ENCODE measurements at places on chromosomes 2 and 18.

DNA sequence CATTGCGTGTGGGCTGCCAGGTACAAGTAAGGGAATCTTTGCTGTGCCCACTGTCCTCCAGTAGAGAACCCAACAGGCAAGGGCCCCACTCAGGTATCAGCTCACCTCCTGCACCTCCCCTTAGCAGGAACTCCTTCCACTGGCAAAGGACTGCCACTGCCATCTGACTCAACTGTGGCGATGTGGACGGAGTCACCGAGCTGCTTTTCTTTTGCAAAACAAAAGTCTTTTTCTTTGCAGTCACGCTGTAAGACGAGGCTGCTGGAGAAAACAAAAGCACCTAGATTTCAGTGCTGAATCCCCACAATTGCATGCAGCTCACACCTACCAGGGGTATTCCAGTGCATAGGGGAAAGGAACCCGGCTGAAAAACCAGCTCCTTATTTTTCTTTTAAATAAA is 7.9 kb downstream of the MTERF4 start:
- DNase-seq = no peak

DNA sequence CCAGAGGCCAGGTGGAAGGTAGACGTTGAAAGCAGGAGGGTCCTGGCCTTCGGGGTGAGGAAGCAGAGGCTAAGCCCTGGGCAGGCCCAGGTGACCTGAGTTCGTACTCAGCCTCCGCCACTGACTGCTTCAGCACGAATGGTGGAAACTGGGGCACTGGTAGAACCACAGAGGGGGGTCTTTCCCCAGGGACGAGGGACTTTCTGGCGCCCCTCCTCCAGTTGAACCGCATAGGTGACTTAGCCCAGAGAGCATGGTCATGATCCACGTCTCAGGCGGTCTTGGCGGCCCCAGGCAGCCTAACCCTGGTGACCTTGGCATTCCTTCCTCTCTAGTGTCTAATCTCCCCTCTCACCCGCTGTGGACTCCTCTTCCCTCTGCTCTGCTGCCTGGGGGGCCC is 30.2 kb downstream of the INHBB start:
- no peak for DNase-seq

DNA sequence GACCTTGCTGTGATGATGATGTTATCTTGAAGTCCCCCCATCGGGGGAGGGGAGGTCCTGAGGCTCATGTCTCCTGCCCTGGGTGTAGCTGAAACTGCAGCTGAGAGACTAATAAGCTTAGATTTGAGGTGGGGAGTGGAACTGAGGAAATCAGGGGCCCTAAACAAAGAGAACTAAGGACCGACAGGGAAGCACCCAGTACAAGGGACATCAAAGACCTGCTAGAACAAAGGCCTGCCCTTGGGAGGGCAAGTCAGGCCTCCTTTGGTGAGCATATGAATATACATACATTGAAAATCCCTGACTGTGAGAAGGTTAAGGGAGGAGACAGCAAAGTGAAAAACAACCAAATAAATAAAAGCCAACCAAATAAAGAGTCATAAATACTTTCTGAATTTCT is 1132.5 kb upstream of the CELF4 start:
- DNase-seq = no peak

DNA sequence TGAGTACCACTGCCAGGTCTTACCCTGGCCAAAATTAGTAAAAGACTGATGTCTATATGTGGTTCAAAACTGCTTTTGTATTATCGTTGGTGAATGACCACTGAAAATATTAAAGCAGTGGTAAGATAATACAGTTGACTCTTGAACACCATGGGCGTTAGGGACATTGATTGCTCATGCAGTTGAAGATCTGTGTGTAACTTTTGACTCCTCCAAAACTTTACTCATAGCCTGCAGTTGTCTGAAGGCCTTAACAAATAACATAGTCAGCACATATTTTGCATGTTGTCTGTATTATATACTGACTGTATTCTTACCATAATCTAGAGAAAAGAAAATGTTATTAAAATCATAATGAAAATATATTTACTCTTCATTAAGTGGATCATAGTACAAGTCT is 5.8 kb upstream of the ANKRD12 start:
- no peak for DNase-seq

- DNase-seq = no peak
Observed at GRCh38 chr2:8324901-8325300, 357.0 kb upstream of the ID2 start.

Data from NCI-H345 (cell line).